Islet precursor cell (in vitro differentiated cells): ENCODE measurements at places on chromosomes 5 and 9.

DNA sequence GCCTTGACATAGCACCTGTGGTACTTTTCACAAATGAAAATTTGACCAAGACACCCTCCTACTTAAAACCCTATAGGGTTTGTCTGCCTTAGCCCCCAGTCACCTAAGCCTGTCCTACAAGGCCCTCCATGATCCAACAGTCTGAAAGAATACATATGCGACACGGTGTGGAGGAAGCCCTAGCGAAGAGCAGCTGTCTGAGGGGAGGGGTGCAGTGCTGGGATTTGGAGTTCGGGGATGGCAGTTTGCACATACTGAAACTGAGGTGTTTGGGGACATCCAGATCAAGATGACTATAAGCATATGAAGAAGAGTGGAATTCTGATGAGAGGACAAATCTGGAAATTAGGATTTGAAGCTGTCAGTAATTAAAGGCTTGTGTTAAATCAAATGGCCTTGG, 7.2 kb upstream of the MYORG start:
- DNase-seq = peak; percentile 34

- DNase-seq = no peak
These were observed 41.3 kb upstream of the PAM start for GRCh38 chr5:102713682-102714231.

- DNase-seq = no peak
These were observed 371.3 kb downstream of the ACTL7B start for GRCh38 chr9:108484468-108484867.

DNA sequence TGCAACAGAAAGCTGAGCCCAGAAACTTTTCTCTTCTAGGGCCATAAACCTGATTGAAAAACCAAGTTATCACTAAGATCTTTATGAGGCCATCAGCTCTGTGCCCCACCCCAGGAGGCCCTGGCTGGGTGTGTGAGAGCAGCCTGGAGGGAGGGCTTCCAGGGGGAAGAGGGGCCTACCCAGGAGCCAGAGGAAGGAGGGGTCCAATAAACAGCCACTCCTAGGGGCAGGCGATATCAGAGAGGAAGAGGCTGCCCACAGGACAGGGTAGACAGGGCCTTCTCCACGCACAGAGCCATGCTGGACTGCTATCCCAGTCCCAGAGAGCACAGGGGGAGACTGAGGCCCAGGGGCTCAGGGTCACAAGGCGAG, 4.5 kb upstream of the CDX1 start:
- DNase-seq = peak; percentile 85
